ENCODE measurements at places on chromosomes 5 and 9. TPM values are rescaled to one million over a fixed set of nuclear protein-coding genes. Genes with fewer than 3 reads are reported as not detected.

ARAP3 gene
- polyA plus RNA-seq: 21.5 TPM

DNA sequence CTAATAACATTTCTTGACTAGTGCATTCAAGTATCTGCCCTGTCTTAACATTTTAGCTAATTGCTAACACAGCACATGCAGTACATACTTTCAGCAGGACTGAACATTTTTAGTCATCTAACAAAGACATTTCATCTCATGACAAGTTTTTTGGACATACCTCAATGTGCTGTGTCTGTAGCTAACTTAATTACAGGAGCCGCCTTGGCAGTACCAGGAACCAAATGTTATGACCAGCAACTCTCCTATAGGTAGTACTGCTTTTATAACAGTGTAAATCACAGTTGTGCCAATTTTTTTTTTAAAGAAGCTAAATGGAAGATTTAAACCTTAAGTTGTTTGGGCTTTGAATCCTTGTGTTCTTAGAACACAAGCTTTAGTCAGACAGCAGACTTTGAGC is 99.4 kb upstream of the SAP30L start:
- no peak for DNase-seq

GRCh38 chr5:73448463-73449136 is at the start of gene FOXD1:
Gene FOXD1, minus strand, starts transcription at chr5:73448777. Its CDS starts 415 bp downstream, at chr5:73448362.
- no peak for DNase-seq

GRCh38 chr5:136040746-136041415 is 12.1 kb downstream of the TGFBI start:
- no peak for DNase-seq

DNA sequence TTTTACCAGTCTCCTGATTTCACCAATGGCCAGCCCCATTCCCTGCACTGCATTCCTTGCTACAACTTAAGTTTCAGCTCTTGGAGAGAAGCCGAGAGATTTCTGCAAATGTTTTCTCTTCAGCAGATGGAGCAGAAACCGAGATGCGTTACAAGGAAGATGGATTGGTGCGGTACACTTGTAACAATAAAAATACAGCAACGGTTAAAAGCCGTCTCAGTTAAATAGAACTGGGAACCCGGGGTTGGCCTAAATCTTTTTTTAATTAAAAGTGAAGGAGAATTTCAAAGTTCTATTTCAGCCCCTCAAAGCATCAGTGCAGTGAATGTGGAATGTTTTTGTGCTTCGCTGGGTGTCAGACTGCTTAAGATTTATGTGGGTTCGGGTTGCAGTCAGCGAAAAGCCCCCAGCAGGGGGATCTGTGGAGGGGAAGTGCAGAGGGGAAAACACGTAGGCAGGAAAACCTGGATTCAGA is 19.8 kb downstream of the BRINP1 start:
- peak; percentile 46 for DNase-seq

GRCh38 chr9:134825025-134825424 is 55.6 kb upstream of the FCN2 start:
- no peak for DNase-seq

DNA sequence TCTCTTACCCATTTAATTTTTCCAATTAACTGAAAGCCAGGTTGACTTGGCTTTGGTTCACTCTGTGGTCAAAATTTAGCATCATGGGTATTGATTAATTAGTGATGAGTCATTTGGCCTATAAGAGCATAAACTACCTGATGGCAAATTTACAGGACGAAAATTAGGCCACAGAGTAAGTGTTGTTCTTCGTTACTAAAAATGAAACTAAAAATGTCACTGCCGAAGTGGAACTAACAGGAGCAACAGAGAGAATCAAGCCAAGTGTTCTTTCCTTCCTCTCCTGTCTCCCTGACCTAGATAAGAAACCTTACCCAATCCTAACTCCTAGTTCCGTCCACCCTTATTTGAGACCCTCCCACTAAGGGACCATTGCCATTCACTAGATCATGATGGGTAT is 176.9 kb downstream of the RAB3C start:
- no peak for DNase-seq

- DNase-seq: no peak
Observed at GRCh38 chr9:133842721-133843227, 104.6 kb upstream of the SARDH start.

DNA sequence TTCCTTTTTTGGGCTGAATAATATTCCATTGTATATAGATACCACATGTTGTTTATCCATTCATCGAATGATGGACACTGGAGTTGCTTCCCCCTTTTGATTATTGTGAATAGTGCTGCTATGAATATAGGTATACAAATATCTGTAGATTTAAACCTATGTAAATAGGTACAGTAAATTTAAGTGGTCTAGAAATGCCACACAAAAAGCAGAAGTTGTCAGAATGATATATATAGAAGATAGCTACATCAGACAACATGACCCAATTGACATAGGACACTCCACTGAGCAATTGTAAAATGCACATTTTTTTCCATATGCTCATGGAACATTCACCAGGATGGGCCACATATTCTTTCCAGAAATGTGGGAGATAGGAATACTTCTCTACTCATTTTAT is 77.6 kb downstream of the SMIM15 start:
- no peak for DNase-seq

Data from renal cortex interstitium (tissue), 15 donors.